Breast epithelium (tissue), 4 donors: ENCODE measurements at places on chromosomes 16 and 17. TPM values are rescaled to one million over a fixed set of nuclear protein-coding genes. Genes with fewer than 3 reads are reported as not detected.

Gene GDPD3
- total RNA-seq, result 1.6 TPM

Gene CMTM2
- total RNA-seq, result not detected

Gene MYO15A
- 2.9 TPM for total RNA-seq

Gene TAT
- total RNA-seq, result 5.1 TPM

Gene SERPINF2
- 30.1 TPM for total RNA-seq

Gene TEKT1
- not detected for total RNA-seq

Gene NEUROD2
- not detected for total RNA-seq

Gene EME1
- 2.0 TPM for total RNA-seq

Gene ZNF771
- 22.2 TPM for total RNA-seq

Gene SDK2
- total RNA-seq, result 0.16 TPM

Gene NHLRC4
- total RNA-seq, result 0.66 TPM

Gene ANKFN1
- total RNA-seq, result 4.1 TPM

Gene PARN
- 44.2 TPM for total RNA-seq

Gene HOXB5
- total RNA-seq, result 2.0 TPM

Gene MLST8
- total RNA-seq, result 46.5 TPM

Gene KRT24
- total RNA-seq, result not detected

Gene MMP28
- total RNA-seq, result 25.6 TPM

Gene PDE6G
- not detected for total RNA-seq

Gene CDK5R1
- total RNA-seq, result 0.88 TPM

Gene LCAT
- 11.8 TPM for total RNA-seq

Gene PABPN1L
- not detected for total RNA-seq

Gene SLFN12
- total RNA-seq, result 12.4 TPM

Gene DHRS7C
- total RNA-seq, result not detected

Gene SPN
- total RNA-seq, result 2.3 TPM

Gene LPCAT2
- 35.9 TPM for total RNA-seq

Gene CHTF8
- total RNA-seq, result 54.1 TPM

Gene CBFA2T3
- total RNA-seq, result 2.3 TPM

Gene RASL10B
- total RNA-seq, result 5.9 TPM

Gene NUDT16L1
- total RNA-seq, result 32.3 TPM

Gene KRT25
- not detected for total RNA-seq

Gene GPR139
- not detected for total RNA-seq

Gene FBXW10
- total RNA-seq, result not detected

Gene CD7
- total RNA-seq, result 1.3 TPM

Gene PARD6A
- total RNA-seq, result 7.2 TPM

Gene KRT20
- total RNA-seq, result not detected

Gene DNAI2
- not detected for total RNA-seq

Gene CCDC154
- 0.48 TPM for total RNA-seq

Gene ACLY
- total RNA-seq, result 66.3 TPM

Gene SKA2
- total RNA-seq, result 19.5 TPM

Gene KRTAP4-3
- not detected for total RNA-seq

Gene SPG7
- 104 TPM for total RNA-seq

Gene TRPV3
- total RNA-seq, result 0.98 TPM

Gene TNRC6C
- total RNA-seq, result 21.6 TPM

Gene PRSS33
- not detected for total RNA-seq

Gene IL34
- 0.64 TPM for total RNA-seq

Gene OR4D1
- not detected for total RNA-seq

Gene KLHL36
- 51.5 TPM for total RNA-seq

Gene RNF112
- 0.96 TPM for total RNA-seq

Gene ACSM2A
- total RNA-seq, result not detected

Gene PRSS53
- 2.0 TPM for total RNA-seq

Gene KRTAP9-2
- total RNA-seq, result not detected

Gene RAPGEFL1
- total RNA-seq, result 5.0 TPM
